Tibial nerve (tissue), 4 donors: ENCODE measurements at places on chromosomes 12 and 14. TPM values are rescaled to one million over a fixed set of nuclear protein-coding genes. Genes with fewer than 3 reads are reported as not detected.

Gene SERPINA1
- 11.9 TPM for total RNA-seq

Gene RTL1
- total RNA-seq, result not detected

DNA sequence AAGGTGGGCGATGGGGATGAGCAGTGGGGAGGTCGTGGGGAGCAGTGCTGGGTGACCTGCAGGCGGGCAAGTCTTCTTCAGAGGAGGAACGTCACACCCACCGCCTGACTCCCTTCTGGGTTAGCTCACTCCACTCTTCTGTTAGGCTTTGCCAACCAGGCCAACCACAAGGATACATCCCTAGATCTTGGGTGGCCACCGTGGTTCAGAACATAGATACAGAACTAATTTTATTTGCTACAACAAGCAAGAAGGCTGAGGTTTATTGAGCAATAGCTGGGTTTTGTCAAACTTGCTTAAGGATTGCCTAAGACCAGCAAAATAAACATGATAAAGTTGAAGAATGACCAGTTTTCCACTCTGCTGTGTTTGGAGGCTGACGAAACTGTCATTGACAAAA is 109.4 kb downstream of the DACT1 start:
- no peaks in the 10 kb centered on the region for H3K36me3 ChIP-seq
- DNase-seq, result peak; percentile 51
- H3K27ac ChIP-seq, result no peak overlapping the region
- no peaks in the 10 kb centered on the region for H3K27me3 ChIP-seq
- no peak overlapping the region for H3K4me3 ChIP-seq

Gene NYNRIN
- total RNA-seq, result 24.7 TPM

Gene CEBPE
- not detected for total RNA-seq

DNA sequence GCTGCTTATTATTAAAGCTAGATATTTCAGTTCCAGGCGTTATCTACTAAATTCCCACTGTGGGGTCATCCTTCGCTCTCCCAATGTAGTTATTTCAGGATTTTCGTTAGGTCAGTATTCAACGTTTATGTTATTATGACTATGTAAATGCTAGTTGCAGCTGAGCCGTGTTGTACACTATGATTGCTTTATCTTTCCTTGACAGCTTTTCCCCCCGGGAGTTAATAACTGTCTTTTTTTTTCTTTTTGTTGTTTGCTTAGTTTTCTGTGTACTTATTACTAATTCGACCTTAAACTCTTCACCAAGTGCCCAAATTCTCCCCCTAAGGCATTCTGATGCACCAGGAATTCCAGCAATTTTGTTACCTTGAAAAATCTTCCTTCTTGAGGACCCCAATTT is 48.5 kb downstream of the SUDS3 start:
- H3K27me3 ChIP-seq, result no peaks in the 10 kb centered on the region
- H3K4me3 ChIP-seq, result no peak overlapping the region
- H3K36me3 ChIP-seq, result no peaks in the 10 kb centered on the region
- no peak overlapping the region for H3K27ac ChIP-seq
- DNase-seq, result no peak

Gene EML5
- total RNA-seq, result 0.84 TPM

Gene MGAT4C
- total RNA-seq, result under 0.01 TPM

Gene MYH7
- total RNA-seq, result not detected

DNA sequence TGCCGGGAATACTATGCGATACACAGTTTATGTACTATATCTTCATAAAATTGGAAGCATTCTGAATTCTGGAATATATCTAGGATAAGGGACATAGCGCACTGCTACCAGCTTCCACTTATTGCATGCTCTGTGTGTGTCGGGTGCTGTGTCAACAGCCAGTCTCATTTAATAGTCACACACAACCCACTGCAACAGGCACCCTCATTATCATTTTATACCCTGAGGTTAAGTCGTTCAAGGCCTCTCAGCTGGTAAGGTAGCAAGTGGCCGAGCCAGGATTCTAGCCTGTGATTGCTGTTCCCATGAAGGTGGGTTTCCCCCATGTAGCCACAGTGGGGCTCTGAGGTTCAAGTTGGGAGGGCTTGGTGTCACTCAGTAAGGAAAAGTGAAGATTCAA is 7.0 kb downstream of the PPP1R1A start:
- H3K36me3 ChIP-seq, result no peaks in the 10 kb centered on the region
- no peaks in the 10 kb centered on the region for H3K27me3 ChIP-seq
- DNase-seq, result no peak
- H3K4me3 ChIP-seq, result no peak overlapping the region
- H3K27ac ChIP-seq, result no peak overlapping the region

Gene GUCY2C
- not detected for total RNA-seq
